ENCODE measurements at places on chromosomes 7 and 10.
A peak's percentile ranks its signal among the peaks of the same experiment; 100 is the strongest.

- no peak for DNase-seq
These were observed 4.0 kb downstream of the SEC31B start for GRCh38 chr10:100515612-100516011.

DNA sequence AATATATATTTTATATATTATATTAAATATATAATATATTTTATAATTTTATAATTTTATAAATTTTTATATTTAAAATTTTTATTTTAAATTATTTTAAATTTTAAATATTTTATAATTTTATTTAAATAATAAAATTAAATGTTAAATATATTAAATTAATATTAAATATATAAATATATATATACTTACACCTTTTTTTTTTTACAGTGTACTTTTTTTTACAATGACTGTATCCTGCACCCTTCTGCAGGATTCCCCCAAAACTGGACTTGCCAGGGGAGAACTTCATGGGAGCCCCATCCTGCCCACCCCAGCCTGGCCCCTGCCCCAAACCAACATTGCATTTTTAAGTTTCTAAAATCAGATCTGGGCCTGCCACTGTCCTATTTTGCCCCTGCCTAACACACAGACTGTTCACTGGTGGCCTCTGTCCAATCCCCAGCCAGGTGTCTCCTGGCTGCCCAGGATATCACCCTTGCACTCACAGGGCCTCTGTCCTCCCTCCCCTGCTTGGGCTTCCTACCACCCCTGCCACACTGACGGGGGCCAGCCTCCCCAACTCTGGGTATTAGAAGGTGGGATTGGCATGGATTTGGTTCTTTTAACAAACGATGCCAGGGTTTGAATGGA is 138.0 kb downstream of the ADCY1 start:
- no peak for DNase-seq

DNA sequence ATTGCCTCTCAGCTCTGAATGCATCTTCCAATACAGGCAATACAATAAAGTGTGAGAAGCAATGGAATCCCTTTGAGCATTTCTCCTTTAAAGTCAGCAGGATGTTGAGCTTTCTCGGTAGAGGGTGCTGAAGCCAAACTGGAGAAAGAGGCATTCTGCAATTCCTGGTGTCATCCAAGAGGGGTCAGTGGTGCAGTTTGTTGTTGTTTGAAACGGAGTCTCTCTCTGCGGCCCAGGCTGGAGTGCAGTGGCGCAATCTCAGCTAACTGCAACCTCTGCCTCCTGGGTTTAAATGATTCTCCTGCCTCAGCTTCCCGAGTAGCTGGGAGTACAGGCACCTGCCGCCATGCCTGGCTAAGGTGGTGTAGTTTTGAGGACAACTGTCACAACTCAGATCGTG is 486.5 kb downstream of the CALN1 start:
- DNase-seq = no peak

DNA sequence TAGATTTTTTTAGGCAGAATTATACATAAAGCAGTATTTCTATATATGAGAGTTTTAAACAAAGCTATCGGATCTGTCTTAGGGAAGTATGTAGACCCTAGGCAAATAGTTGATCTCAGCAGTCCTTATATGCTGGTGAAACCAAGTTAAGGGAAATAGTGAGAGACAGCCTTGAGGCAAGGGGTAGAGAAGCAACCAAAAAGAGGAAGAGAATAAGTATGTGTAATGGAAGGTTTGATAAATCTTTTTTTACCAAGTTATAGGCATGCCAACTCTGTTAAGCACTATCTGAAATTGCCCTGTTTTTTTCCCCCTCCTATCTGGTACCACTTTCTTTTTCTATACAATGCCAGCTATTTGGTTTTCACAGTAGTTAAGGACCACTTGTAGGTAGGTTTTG is 19.9 kb downstream of the SPAG6 start:
- DNase-seq = no peak

DNA sequence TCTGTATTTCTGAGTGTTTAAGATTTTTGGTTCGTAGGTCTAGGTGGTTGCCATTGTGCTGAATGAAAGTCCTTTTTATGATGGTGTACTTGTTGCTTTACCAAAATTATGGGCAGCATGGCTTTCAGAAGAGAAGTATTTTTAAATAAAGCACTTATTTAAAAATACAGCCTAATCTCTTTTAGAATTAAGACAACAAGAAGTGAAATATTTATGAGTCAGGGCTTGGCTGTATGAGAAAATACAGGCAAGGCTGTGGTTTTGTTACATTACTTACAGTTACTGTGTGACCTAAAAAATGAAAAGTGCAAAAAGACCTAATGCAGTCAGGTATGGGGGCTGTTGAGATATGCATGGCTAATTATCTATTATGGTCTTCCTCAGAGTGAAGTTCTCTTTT is 185.2 kb upstream of the PPP1R3A start:
- no peak for DNase-seq

GRCh38 chr7:44772440-44772839 is 23.8 kb downstream of the ZMIZ2 start:
- DNase-seq = no peak

DNA sequence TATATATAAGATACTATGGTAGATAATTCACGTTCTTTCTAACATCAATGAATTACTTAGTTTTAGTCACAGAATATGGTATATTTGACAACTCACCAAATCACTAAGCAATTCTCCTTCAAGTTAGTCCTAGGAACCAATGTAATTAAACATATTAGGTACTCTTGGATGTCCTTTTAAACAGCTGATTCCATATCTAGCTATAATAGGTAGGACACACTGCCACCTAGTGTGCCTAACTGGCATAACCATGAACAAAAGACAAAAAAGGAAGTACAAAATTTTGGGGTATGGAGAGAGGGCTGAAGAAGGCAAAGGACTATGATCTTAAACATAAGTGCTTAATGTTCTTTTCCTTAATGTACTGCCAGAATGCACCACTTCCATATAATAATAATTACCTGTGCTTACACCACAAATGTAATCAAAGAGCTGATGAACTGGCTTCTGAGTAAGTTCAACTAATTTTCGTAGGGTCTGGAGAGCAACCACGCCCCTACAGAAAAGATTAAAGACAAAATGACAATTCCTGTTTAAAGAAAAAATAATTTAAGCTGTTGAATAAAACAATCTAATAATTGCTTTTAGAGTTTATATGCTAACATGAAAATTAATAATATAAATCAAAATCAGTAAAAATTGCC is 28.7 kb downstream of the PNPLA8 start:
- peak; percentile 54 for DNase-seq

DNA sequence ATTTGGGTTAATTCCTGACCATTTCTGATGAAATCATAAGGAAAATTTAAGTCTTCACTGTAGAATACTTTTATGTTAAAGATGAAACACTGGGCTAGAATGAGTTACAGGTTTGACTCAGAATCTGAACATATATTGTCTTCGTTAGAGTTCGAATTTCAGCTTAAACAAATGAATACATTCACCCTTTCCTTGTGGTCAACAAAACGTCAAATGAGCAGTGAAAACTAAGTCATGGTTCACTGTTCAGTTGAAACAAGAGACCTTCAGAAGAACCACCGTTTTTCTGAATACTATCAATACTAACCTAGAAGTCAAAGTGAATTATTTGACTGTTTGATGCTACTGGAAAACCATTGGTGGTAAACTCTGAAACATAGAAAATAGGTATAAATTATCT is 235.2 kb upstream of the ZWINT start:
- DNase-seq = no peak

DNA sequence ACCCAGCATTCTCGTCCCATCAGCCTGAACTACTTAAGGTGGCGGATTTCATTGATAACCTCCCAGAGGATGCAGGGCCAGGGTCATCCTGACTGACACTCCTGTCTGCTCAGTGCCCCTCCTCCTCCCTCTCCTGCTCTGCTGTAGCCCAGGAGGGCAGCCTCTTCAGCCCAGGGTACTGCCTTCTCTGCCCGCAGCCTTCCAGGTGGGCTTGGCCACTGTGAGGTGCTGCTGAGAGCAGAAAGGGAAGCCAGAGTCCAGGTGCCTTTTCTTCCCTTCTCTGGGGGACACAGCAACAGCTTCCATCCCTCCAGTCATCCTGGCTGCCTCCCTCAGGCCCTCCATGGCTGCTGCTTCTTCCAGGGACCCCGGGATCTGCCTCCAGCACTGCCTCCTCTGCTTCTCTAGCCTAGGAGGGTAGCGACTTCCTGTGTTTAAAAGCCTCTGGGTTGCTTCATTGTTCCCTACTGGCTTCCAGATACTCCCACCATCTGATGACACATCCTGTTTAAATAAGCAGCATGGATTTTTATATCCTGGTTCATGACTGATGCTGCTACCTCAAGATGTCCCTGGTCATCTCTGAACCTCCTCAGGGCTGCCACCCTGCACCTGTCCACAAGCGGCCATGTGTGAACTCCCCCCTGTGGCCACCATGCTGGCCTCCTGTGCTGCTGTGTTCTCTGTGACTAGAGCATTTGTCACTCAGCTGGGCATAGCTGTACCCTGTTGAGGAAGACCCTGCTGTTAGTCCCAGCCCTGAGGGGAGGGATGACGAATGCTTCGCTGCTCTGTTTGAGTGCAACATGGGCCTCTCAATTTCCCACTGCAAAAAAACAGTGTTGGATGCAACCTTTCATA is 55.8 kb downstream of the AKR1C4 start:
- DNase-seq = no peak

- no peak for DNase-seq
These were observed 35.5 kb upstream of the DGKI start for GRCh38 chr7:137882261-137882668.

GRCh38 chr7:151317936-151318335 is 23.7 kb upstream of the NUB1 start:
- no peak for DNase-seq

DNA sequence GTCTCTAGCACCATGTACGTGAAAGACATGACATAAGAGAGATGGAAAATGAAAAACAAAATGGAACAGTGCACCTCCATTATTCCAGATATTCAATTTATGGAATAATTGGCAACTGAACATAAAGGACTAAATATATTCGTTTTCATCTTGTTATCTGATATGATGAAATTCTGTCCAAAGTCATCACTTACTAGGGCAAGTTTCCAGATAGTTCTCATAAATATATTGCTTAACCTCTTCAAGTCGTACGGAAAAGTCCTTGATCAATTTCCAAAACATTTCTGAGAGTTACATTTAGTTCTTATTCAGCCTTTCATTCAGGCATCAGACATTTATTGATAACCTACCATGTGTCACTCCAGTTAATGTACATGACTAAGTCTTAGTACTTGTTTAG is 185.2 kb downstream of the HGF start:
- no peak for DNase-seq

DNA sequence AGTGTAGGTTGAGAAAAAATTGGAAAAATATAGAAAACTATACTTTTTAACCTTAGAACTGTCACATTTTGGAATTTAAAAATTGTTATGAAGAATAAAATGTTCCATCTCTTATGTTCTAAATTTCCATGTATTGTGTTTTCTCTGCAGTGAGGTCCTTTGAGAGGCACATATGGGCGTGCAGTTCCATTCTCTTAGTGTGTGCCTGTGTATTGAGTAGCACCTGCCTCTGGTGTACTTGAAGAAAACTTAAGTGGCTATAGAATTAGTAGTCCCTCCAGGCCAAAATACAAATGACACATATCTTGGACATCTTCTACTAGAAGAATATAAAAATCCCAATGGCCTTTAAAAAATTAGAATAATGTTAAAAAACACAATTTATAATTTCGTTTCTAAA is 149.2 kb downstream of the BICC1 start:
- DNase-seq = peak; percentile 2

DNA sequence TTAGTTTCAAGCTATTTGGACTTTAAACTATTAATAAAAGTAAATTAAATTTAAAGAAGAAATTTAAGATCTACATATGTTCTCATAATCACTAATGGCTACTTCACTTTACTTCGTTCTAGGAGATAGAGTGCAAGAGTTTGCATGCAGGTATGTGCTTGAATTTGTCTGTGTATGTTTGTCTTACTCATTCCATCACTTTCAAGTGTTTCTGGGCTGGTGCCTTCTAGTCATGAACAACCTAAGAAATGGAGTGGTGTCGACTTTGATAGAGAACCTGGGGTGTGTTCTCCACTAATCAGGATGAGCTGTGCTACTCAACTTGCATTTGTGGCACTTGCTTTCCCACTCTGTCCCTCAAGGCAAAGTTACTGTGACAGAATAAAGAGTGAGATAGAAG is 169.9 kb downstream of the KCND2 start:
- no peak for DNase-seq

- DNase-seq = peak; percentile 4
These were observed 49.9 kb upstream of the CAMK2B start for GRCh38 chr7:44375236-44375699.

- no peak for DNase-seq
These were observed 406.3 kb upstream of the KLF6 start for GRCh38 chr10:4191354-4191753.

GRCh38 chr7:21318916-21319270 is 109.0 kb upstream of the SP4 start:
- no peak for DNase-seq

GRCh38 chr7:137880432-137880831 is 33.7 kb upstream of the DGKI start:
- no peak for DNase-seq

- no peak for DNase-seq
These were observed 44.0 kb upstream of the PDLIM1 start for GRCh38 chr10:95334805-95335144.

GRCh38 chr7:89839329-89839728 is 314.9 kb upstream of the STEAP1 start:
- no peak for DNase-seq

DNA sequence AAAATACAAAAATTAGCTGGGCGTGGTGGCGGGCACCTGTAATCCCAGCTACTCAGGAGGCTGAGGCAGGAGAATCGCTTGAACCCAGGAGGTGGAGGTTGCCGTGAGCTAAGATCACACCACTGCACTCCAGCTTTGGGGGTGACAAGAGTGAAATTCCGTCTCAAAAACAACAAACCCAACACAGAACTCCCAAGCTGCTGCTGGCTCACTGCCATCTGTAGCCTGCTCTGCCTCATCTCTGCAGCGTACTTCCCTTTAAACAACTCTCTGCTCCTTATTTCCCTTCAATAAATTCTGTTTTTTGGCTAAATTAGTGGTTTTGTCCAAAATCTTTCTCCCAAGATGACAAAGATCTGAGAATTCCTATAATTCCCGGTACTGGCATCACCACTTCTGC is 189.2 kb upstream of the GALNT17 start:
- no peak for DNase-seq

GRCh38 chr7:142089035-142089434 is 22.5 kb upstream of the MGAM2 start:
- no peak for DNase-seq

GRCh38 chr7:127938588-127938987 is 92.6 kb downstream of the LRRC4 start:
- no peak for DNase-seq

GRCh38 chr7:73971704-73972341 is 56.1 kb upstream of the ELN start:
- DNase-seq = no peak

GRCh38 chr10:47438857-47439474 is 44.9 kb downstream of the ANXA8 start:
- DNase-seq = peak; percentile 22

DNA sequence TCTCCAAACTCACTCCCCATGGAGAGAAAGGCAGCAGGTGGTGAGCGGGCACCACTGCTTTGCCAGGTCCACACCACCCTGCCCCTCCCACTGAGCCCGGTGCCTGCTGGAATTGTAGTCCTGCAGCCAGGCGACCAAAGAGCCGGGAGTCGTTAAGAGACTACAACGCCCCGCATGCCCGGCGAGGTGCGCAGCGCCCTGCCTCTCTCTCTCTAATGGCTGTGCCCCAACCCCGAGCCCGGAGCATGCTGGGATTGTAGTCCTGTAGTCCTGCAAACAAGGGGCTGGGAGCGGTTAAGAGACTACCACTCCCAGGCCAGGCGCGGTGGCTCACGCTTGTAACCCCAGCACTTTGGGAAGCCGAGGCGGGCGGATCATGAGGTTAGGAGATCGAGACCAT is 8.1 kb upstream of the ZNF727 start:
- no peak for DNase-seq

GRCh38 chr7:149736478-149737360 is 36.7 kb downstream of the ZNF467 start:
- no peak for DNase-seq
